Kidney (tissue), 22 donors: ENCODE measurements at places on chromosomes 7 and 10.

DNA sequence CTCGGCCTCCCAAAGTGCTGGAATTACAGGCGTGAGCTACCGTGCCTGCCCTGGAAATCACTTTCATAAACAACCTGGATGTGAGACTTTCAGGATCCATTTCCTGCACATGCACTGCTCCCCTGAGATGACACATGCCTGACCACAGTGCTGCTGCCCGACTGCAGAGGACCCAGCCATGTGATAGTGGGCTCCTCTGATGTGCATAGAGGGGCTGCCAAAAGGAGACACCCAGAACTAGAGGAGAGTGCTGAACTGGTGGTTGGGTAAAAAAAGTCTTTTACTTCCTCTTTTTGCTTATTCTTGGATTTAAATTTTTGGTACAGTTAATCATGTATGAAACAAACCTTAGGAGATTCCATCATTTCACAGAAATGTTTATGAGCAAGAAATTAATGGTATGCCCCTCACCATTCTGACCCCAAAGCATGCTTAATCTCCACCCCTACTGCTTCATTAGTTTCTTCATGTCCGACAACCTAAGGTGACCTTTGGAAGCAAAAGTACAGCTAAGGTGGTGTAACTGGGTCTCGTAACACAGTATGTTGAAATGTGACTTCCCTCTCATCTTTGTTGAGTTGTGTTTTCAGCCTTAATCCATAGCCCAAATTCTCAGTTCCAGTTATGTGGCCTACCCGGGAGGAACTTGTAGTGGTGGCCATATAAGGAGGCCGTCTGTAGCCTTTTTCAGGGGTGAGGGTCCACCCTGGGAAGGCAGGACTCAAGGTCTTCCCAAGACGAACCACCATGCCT, 111.1 kb downstream of the RNF216 start:
- DNase-seq = no peak

GRCh38 chr7:139049936-139050335, 14.1 kb upstream of the ZC3HAV1L start:
- DNase-seq = no peak

GRCh38 chr7:47231627-47232026, 350.3 kb downstream of the TNS3 start:
- no peak for DNase-seq

DNA sequence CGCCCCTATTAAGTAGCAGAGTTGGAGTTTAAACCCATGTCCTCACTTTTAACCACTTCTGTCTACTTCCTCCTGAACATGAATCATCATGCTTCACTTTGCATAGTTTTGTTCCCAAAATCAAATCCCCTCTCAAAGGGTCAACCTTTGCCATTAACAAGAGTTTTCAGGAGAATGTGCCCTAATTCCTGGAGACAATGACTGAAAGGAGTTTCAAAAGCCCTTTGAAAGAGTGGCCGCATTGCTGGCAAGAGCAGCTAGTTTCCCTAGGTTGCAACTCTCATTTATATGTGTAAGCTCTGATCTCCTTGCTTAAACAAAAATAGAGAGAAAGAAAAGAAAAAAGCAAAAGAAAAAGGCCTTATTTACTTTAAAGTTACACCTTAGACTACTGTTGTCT, 9.2 kb downstream of the LGI1 start:
- DNase-seq = no peak

DNA sequence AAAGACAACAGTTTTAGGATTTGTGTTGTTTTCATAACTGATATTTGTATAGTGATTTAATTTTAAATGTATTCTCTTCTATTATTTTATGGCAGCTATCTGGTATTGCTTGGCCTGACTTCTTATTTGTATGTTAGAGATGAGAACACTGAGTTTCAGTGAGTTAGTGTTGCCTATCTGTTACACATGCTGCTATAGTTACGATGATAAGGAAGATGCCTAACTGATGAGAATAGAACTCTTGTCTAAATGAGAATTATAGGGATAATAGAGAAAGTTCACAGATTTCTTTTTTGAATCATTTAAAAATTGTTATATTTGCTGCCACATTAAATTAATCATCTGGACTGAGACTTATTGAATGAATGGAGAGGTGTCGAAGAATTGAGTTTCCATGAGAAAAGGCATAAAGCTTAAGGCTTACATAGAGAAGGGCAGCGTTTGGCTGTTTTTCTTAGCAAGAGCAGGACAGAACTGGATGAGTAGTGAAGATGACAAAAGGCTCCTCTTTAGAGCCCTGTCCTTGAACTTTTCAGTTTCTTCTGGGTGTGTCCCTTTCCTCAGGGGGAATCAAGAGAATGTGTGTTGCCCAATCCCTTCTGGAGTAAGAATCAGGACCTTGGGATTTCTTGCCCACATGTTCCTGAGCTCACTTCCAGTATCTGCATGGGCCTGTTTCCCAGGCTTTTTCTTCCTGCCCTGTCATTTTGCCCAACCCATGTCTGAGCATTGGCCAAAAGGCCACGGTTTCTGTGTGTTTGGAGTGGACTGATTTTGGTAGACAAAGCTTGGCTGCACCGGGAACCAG, 195.6 kb upstream of the CSTF2T start:
- DNase-seq = no peak

DNA sequence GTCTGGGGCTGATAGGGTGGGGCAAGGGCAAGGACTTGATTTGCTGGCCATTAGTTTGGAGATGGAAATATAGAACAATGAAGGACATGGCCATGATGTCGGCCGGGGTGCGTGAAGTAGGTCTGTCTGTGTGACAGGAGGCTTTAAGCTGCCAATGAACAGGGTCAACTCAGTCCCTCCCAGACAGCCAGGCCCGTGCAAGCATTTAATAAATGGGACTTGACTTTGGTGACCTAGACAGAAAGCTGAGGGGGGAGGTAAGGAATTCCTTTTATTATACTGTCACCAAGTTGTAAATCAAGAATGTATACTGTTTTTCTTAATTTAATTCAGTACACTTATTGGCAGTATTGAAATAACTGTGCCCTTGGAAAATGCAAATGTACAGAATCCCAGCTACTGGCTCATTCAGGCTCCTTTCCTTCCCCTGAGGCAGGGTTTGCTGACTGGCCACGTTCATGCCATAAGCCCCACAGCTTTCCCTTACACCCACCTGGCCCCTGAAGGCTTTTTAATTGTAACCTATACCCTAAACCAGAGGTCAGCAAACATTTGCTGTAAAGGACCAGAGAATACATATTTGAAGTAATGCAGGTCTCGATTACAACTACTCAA, 87.2 kb downstream of the WIPF3 start:
- DNase-seq = peak; percentile 7

- no peak for DNase-seq
These were observed at the start of gene TRIM8 for GRCh38 chr10:102644066-102644645. TRIM8 (plus strand) TSS chr10:102644479; CDS start chr10:102644618, 139 bp downstream.

GRCh38 chr10:36840788-36841187, 284.6 kb upstream of the ANKRD30A start:
- peak; percentile 6 for DNase-seq

DNA sequence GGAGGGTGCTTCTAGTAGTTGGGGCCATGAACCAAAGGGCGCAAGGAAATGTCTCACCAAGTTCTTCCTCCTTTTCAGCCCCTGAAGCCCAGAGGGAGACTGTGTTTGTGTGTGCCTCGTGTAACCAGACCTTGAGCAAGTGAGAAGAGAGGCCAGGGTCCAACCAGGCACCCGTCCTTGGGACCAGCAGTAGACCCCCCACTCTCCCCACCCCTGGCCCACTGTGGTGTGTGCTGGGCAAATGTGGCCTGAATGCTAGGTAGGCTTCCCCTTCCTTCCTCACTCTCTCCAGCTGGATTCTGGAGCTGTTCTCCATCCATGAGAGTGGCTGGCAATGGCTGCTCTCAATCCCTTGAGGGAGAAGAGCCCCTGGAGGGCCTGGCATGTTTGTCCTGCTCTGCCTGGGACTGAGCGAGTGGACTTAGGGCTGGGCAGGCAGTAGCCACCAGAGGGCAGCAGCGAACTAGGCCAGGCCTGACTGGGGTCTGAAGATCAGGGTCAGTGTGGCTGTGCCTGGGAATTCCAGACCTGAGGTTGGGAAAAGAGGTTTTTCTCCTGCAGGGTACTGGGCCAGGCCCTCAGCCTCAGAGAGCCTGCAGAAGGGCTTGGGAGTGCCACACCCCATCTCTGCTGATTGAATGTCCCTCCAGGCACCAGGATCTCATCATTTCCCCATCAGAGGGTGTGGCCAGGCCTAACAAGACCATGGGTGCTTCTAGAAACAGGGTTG, 12.5 kb downstream of the SFRP5 start:
- peak; percentile 78 for DNase-seq

- no peak for DNase-seq
These were observed 722.8 kb downstream of the AUTS2 start for GRCh38 chr7:70321016-70321590.

- DNase-seq = no peak
These were observed 67.3 kb downstream of the CACUL1 start for GRCh38 chr10:118687472-118687871.

- no peak for DNase-seq
These were observed 186.8 kb downstream of the COBL start for GRCh38 chr7:51129527-51130472.

- DNase-seq = no peak
These were observed 40.1 kb downstream of the LYZL1 start for GRCh38 chr10:29328983-29329382.

GRCh38 chr10:48598243-48598935, 6.5 kb downstream of the ARHGAP22 start:
- DNase-seq = no peak

- no peak for DNase-seq
These were observed 30.7 kb downstream of the FGF8 start for GRCh38 chr10:101745074-101745696.

- peak; percentile 63 for DNase-seq
These were observed 993 bp downstream of the ZC3HAV1 start for GRCh38 chr7:139108266-139109187.

- no peak for DNase-seq
These were observed 189.8 kb upstream of the SEMA3A start for GRCh38 chr7:84384417-84384816.

DNA sequence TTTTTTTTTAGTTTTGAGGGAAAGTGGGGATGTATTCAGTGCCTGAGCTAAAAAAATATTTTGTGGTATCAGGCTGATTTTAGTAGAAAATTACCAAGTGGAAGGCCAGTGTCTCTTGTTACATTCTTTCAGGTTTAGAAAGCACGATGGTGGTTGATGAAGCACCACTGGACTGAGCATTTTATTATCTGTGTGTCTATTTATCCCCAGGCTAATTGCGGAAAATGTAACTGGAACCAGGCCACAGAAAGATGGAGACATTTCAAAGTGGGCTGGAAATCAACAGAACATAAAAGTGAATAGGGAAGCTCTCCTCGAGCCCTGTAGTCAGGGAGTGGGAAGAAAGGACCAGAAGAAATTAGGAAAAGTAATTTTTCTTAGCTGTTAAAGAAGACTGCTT, 261.0 kb downstream of the STK31 start:
- no peak for DNase-seq

DNA sequence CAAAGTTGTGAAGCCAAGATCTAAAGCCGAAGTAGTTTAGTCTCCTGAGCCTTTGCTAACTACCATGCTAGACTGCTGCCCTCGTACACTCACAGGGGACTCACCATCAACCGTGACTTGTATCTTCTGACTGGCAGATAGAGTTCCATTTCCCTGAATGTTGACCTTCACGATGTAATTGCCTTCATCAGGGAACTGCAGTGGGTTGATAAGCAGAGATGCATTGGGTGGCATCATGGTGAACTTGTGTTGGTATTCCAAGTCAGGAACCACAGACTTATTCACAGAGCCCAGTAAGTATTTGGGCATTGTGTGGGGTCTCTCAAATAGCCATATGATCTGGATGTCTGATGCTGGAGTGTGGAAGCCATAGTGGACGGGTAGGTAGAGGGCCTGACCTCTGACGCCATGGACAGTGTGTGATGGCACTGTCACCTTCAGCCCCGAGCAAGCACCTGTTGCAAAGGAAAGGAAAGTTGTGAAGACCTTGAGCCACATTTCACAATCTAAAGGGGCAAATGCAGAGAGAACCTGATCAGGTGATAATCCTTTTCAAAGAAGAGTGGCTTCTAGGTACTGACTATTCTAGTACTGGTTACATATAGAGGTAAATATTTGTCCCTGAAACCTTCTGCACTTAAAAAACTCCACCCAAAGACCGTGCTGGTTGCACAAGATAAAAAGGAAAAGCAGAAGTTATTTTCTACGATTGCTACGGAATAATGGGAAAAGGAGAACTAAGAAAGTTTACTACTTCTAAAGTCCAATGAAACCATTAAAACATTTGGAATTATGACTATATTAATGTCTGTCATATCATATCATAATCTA, 7.1 kb downstream of the HEPACAM2 start:
- DNase-seq = no peak

- DNase-seq = no peak
These were observed 348.1 kb downstream of the GATA3 start for GRCh38 chr10:8402576-8402975.

DNA sequence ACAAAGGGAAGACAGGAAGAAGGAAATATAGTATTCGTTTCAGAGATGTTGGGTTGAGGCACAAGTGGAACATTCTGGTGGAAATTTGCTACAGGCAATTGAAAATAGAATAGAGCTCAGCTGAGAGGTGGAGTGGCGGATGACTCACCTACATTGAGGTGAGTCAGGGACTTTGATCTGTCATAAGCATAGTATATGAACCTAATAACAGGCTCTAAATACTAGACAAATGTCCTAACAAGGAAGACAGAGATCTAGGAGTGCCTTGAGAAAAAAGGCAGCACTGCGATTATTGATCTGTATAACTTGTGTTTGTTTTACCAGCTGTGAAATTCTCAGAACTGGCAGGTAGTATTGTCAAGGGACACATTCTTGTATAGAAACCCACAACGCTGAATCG, 907 bp upstream of the IFRD1 start:
- no peak for DNase-seq

GRCh38 chr7:2022737-2023250, 210.0 kb downstream of the MAD1L1 start:
- no peak for DNase-seq

GRCh38 chr7:122597277-122597676, 101.6 kb downstream of the RNF133 start:
- DNase-seq = no peak

- DNase-seq = no peak
These were observed 141.7 kb upstream of the SHH start for GRCh38 chr7:155953781-155954549.
